ENCODE measurements at places on chromosomes 6 and 20.

DNA sequence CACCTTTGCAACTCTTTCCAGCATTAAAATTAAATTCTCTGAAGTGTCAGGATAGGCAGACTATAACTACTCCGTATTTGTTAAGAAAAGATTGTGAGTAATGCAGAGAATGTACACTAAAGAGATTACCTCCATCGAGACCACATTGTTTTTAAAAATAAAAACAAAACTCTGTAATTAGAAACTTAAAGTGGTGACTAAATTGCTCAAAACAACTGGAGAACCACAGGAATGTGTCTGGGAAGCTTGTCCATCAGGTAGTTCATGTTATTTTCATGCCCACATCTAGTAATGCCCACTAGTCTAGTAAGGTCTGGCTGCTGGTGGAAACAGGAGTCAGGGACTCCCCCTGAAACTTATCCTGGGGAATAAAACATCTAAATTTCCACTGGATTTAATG, 103.0 kb upstream of the FOXQ1 start:
- DNase-seq = no peak

GRCh38 chr20:11216451-11217314, 542.9 kb upstream of the JAG1 start:
- no peak for DNase-seq

- DNase-seq = no peak
These were observed 57.4 kb downstream of the ARHGAP40 start for GRCh38 chr20:38658879-38659596.

GRCh38 chr6:74689601-74690000, 516.3 kb downstream of the COL12A1 start:
- no peak for DNase-seq

GRCh38 chr6:21597801-21598673, 4.5 kb downstream of the SOX4 start:
- no peak for DNase-seq

- peak; percentile 53 for DNase-seq
These were observed 271.2 kb downstream of the PRL start for GRCh38 chr6:22025468-22026163.
